ENCODE measurements at places on chromosomes 6 and 20.

DNA sequence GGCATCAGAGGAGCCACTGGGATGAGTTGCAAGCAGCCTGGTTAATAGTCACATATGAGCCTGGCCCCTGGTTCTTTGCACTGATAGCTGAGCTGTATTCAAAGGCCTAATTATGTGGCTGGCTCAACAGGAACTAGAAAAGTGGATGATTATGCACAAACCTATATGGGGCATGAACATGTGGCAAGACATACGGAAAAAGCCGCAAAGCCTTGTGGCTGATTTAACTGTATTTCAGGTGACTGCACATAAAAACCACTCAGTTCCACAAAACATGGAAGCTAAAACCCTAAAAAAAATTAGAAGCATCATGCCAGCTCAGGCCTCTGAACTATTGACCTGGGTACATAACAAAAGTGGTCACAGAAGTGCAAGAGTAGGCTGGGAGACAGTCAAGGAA lies 13.0 kb upstream of the MUC22 start:
- no peak for DNase-seq

- no peak for DNase-seq
These were observed 72.5 kb downstream of the CD40 start for GRCh38 chr20:46190478-46191167.

GRCh38 chr20:41063442-41063841 lies 34.8 kb downstream of the TOP1 start:
- no peak for DNase-seq

DNA sequence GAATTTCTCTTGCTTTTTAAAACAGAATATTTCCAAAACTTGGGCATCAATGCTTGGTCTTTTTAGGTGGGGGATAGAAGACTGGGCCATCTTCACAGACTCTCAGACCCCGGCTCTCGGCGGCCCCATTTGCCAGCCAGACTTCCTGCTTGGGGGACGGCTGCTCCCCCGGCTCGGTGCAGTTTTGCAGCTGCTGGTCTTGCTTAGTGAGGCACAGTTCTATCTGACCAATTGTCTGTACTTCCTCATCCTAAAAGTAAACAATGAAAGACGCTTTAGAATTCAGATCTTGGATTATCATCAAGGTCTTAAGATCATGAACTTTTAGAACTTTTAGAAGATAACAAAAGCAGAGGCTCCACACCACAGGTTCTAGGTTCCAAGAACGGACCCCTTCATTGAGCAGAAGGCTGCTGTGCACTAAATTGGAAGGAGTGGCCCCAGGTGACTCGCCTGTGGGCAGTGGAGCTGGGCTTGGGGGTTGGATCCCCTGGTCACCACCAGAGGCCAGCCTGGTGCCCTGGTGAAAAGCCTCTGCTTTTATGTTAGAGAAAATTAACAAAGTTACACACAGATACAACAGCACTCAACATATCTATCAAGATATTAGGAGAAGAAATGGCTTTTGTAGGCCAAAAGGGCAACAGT lies 26.7 kb downstream of the RNASET2 start:
- no peak for DNase-seq

DNA sequence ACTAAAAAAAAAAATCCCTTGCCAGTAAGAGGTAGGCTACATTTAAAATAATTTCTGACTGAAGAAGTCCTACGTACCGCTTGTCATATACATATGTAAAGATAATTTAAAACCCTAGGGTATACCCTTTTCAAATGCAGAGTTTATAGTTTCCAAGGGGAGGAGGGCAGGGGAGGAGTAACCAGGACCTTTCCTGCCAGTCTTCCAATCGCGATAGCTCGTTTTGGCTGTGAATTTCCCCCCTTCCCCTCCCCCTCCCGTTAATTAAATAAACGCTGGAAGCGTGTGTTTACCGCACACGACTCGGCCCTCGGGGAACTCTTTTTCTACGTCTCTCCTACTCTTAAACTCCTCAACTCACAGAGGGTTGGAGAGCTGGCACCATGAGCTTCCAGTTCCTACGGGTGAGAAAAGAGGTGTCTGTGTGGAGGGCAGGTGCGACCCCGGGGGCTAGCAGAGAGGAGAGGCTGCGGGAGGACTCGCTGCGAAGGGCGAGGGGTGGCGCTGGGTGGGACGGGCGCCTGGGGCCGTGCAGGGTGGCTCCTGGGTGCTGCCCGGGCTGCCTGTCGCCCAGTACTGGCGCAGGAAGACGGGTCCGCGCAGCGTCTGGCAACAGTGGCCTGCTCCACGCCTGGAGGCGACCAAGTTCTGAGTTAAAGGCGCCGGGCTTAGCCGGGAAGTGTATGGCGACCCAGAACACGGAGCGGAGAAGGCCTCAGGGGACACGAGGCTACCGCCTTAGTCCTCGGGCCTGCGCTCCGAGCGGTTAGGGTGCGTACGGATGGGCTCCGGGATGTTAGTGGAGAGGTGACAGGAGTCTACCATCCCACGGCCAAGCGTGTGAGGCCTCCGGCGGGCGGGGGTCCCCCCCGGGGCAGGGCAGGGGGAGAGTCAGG lies 4.1 kb upstream of the TFAP2C start:
- no peak for DNase-seq

DNA sequence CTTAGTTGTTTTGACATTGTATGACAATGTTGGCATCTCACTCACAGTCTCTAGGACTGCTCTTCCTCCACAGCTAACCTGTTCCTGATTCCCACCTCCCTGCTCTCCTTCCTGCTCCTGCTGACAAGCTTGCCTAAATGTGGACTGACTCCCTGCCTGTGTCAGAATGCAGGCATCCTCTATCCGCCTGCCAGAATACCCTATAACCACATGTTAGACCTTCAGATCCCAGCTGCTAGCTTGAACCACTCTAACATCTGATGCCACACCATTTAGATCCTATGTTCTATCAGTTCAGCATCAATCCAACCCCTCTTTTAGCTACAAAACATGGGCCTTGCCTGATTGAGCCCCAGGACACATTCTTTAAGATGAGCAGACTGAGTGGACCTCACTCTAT lies 12.2 kb downstream of the FILIP1 start:
- DNase-seq = no peak

GRCh38 chr6:7313505-7314165 lies 636 bp upstream of the SSR1 start:
- DNase-seq = no peak

DNA sequence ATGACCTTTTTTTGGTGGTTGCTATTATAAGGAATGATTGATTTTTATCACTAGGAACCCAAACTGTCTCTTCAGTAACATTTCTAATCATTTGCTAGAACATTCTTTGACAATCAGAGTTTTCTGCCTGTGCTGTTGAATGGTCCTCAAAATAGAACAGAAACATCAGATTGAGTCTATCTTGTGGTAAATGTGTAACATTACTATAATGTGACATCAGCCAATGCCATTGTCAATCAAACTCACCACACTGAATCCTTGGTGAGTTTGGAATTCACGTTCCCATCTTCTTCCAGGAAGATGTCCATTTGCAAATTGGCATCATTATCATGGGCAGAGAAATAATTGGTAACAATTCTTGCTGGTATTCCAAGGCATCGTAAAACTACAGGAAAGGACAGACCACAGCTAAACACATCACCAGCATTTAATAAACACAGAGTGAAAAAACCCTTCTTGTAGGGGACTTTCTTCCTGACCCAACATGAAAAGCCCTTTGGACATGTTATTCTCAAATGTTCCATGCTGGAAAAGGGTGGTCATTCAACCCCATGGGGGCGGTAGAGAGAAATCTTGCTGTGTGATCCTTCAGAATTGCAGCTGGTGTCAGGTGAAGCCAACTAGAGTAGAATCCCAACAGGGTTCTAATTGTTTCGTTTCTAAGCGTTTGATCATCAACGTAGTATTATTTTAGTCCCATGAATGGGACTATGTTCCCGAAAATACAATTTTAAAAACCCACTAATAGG lies 98.5 kb downstream of the F13A1 start:
- DNase-seq = no peak
